ENCODE measurements at places on chromosomes 3 and 15.

DNA sequence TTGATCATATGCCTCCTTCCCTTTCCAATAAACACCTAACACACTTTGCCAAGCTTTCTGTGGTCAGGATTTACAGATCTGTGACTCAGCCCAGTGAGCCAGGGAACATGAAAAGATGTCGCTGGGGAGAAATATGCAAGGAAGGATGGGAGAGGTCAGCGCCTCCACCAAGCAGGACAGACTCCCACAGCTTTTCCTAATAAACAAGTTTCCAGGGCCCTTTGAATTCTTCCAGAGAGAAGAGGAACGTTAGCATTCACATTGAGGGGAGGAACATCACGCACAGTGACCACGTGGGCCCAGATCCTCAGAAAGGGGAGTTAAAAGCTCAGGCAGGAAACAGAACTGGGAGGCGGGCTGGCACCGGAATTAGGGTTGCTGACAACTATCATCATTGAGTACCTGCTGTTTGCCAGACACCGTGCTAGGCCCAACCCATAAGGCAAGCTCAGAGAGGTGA, 33.3 kb upstream of the MRPS22 start:
- DNase-seq: no peak

- DNase-seq: no peak
Measured at GRCh38 chr15:35842631-35843030, 296.7 kb upstream of the DPH6 start.

DNA sequence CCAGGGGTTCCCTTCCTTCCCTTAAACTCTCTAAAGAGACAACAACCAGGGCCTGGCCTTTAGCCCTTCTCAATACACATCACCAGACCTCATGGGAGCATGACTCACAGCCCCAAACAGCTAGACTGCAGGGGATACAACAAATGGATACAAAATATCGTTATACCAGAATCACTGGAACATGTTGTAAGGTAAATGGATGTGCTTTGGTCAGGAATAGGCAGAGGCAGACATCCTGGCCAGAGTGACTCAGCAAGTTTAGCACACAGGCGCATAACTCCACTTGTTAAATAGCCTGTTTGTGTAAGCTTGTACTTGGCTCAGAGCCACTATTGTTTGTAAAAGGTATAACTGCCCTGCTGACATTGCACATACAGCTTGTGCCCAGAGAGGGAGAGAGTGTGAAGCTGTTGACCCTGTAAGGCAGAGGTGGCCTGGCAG, 18.3 kb downstream of the TMED3 start:
- no peak for DNase-seq

- DNase-seq: no peak
Measured at GRCh38 chr15:90680371-90680935, 36.7 kb upstream of the BLM start.

DNA sequence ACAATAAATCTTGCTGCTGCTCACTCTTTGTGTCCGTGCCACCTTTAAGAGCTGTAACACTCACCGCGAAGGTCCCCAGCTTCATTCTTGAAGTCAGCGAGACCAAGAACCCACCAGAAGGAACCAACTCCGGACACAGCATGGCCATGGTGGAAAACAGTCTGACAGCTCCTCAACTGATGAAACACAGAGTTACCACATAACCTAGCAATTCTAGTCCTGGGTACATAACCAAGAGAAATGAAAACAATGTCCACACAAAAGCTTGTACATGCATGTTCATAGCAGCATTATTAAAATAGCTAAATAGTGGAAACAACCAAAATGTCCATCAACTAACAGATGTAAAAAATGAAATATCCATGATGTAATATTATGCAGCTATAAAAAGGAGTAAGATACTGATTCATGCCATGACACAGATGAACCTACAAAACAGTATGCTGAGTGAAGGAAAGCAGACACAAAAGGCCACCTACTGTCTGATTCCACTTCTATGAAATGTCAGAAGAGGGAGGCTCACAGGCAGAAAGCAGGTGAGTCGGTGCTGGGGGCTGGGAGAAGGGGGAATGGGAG, 36.8 kb downstream of the VGLL4 start:
- DNase-seq: no peak

- DNase-seq: no peak
Measured at GRCh38 chr3:71260782-71261181, 322.7 kb downstream of the FOXP1 start.
